ENCODE measurements at places on chromosomes 16 and 17.

- DNase-seq, result no peak
These were observed 70.6 kb downstream of the LMF1 start for GRCh38 chr16:900211-900610.

DNA sequence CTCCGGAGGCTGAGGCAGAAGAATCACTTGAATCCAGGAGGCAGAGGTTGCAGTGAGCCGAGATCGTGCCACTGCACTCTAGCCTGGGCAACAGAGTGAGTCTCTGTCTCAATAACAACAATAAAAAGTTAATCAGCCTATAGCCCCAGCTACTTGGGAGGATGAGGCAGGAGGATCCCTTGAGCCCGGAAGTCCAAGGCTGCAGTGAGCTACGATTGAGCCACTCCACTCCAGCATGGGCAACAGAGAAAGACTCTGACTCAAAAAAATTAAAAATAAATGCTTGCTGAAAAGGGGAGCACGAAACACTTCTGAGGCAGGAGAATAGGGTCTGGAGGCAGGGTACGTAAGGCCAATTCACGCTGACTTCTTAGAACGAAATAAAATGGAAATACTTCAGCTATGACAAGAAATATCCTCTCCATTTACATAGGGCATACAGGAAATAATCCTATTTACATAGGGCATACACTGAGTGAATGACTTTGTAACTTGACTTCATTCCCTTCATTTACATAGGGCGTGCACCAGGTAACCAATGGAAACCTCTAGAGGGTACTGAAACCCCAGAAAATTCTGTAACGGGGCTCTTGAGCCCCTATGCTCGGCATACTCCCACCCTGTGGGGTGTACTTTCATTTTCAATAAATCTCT is 3.2 kb upstream of the PRPSAP1 start:
- no peak for DNase-seq

DNA sequence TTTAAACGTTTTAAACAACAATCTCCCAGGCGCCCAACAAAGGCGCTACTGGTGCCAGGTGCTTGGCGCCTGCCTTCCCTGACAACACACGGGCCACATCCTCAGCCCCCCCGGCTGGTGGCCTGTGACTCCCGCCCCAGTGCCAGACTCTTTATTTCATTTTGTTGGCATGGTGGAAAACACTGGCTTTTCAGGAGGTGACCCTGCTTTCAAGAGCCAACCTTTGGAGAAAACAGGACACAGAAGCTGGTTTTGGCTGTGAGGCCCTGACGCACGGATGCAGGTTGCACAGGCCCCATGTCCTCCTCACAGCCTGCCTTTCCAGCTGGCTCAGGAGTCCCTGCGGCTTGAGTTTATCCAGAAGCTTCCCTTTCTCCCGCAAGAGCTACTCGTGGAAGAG is 100.0 kb downstream of the METRNL start:
- no peak for DNase-seq

DNA sequence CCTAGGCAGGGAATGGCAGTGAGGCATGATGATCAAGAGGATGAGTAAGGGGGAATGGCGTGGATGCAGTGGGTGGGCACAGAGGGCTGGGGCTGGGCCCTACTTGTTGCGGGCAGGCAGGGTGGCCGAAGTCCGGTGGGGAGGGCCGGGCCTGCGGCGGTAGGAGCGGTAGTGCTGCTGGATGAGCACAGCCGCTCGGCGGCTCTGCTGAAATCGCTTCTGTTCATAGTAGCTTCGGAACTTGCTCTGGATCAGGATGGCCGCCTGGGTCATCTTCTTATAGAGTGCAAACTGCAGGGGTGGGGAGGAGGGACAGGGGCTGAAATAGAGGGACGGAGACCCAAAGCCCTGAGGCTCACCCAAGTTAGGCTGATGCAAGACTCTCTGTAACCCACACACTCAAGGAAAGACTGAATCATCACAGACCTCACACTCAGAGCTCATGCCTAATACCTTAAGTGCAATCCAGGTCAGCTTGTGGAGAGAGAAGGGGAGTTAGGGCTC is 1.5 kb upstream of the SPAG7 start:
- DNase-seq, result no peak

GRCh38 chr16:4407543-4408322 is 8.7 kb downstream of the CORO7 start:
- no peak for DNase-seq

DNA sequence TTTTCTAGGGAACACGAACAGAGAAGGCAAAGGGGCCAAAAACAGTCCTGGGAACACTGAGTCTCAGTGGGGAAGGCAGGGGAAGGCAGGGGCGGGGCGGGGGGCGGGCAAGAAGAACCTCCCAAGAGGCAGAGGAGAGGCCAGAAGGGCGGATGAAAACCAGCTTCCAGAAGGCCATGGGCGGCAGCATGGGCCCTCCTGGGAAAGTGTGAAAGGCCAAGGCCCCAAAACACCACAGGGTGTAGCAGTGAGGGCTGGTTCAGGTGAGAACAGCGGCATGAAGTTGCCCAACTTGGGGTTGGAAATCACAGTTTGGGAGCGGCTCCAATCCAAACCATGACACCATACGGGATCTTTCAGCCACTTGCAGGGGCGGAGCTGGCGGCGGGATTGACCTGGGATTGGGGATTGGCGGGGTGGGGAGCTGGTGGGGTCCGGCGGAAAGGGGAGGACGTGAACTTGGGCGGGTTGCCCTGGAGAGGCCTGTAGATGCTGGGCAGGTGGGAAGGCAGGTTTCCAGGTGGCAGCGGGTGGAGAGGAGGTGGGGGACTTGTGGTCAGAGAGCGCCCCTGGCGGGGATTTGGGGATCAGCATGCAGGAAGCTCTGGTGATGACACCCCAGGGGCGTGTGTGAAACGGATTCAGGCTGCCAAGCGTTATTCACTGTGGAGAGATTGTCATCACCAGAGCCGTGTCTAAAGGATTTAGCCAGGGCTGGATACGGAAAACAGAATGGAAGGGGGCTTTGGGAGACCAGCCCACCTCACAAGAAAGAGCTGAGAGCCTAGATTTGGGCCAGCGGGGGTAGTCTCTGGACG is 80.9 kb downstream of the ARHGAP23 start:
- DNase-seq, result no peak

DNA sequence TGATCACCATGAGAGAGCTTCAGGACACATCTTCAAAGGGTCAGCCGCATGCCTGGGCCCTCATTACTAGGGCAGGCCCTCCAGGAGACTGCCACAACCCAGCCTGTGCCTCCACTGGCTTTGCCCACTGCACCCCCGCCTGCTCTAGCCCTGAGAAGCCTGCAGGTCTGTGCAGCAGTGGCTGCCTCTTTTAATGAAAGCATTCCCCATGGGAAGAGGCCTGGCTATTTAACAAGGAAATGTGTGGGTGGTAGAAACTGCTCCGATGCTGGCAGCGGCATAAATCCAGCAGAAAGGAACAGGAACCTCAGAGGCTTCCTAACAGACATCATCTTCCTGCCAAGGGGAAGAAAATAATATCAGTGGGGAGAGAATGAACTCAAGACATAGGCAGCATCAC is 375 bp upstream of the KRT32 start:
- DNase-seq, result no peak

DNA sequence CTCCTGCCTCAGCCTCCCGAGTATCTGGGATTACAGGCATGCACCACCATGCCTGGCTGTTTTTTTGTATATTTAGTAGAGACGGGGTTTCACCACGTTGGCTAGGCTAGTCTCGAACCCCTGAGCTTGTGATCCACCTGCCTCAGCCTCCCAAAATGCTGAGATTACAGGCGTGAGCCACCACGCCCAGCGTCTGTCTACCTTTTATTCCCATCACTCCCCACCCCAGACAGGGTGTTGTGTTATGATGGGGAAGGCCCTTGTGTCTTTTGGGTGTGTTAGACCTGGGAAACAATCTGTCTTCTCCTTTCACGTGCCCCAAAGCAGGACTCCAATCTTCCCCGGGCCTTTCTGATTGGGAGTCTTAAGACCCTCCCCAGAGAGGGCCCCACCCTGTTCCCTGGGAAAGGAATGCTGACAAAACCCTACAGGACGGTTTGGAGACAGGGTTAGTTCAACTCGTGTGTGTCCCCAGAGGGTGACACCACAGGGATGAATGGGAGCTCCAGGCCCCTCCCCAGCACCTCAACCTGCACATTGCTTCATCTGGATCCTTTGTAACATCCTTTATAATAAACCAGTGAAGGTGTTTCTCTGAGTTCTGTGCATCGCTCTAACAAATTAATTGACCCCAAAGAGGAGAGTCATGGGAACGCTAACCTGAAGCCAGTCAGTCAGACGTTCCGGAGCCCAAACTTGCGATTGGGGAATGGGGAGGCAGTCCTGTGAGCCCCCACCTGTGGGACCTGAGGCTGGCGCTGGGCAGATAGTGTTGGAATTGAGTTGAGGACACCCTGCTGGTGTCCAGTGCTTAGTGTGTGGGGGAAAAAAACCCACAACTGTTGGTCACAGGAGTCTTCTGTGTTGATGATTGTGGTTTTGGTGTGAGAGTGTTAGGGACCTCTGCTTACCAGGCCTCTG is 3.2 kb upstream of the ELOB start:
- DNase-seq, result no peak

GRCh38 chr16:52407778-52408177 is 139.2 kb downstream of the TOX3 start:
- DNase-seq, result peak; percentile 7

GRCh38 chr16:13480801-13481200 is 439.2 kb upstream of the ERCC4 start:
- no peak for DNase-seq

- DNase-seq, result no peak
These were observed 408.7 kb upstream of the PSMD7 start for GRCh38 chr16:73887911-73888310.

DNA sequence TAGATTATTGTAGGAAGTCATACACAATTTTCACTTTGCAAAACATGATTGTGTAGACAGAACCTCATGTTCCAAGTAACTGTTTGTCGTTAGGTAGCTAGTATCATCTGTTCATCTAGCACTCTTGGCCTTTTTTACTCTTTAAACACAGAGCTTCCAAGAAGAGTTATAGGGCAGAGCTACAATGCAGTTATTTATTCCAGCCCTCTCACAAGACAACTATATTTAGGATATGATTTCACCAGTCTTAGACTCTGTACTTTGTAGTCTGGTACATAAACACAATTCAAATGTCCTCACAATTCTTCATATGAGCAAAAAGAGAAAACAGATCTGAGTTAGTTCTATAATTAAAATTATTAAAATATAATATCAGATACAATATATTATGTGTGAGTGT is 37.9 kb downstream of the KCNJ2 start:
- no peak for DNase-seq

GRCh38 chr17:31226950-31227349 is 70.1 kb downstream of the OMG start:
- DNase-seq, result no peak

GRCh38 chr17:48471817-48472410 is 41.9 kb upstream of the SKAP1 start:
- DNase-seq, result peak; percentile 86

- no peak for DNase-seq
These were observed 32.8 kb upstream of the ABCC12 start for GRCh38 chr16:48188449-48189102.

DNA sequence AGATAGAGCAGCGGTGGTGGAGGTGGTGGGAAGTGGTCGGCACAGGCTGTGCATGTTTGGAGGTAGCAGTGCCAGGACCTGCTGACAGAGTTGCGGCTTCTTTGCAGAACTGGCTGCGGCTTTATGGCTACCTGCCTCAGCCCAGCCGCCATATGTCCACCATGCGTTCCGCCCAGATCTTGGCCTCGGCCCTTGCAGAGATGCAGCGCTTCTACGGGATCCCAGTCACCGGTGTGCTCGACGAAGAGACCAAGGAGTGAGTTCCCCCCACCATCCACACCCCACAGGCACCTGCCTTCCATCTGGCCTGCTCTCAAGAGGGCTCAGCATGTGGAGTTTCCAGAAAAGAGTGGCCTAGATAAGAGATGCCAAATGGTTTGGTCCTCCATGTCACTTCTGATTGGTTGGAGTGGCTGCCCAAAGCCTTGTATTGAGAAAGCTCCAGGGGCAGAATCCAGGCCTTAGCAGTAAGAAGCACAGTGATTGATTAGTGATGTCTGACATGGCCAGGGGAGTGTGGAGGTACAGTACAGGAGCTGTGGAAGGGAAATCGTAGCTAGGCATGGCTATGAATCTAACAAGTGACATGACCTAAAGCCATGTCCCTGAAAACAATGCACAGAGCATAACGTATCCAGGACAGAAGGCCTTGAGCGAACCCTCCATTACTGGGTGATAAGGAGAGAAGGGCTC is 12.0 kb downstream of the MMP15 start:
- DNase-seq, result no peak

GRCh38 chr16:28155293-28155692 is 56.5 kb downstream of the XPO6 start:
- DNase-seq, result peak; percentile 6

- DNase-seq, result no peak
These were observed 111.7 kb downstream of the TANGO6 start for GRCh38 chr16:68954911-68955635.

GRCh38 chr17:76995387-76996105 is 127.3 kb downstream of the MGAT5B start:
- DNase-seq, result no peak

DNA sequence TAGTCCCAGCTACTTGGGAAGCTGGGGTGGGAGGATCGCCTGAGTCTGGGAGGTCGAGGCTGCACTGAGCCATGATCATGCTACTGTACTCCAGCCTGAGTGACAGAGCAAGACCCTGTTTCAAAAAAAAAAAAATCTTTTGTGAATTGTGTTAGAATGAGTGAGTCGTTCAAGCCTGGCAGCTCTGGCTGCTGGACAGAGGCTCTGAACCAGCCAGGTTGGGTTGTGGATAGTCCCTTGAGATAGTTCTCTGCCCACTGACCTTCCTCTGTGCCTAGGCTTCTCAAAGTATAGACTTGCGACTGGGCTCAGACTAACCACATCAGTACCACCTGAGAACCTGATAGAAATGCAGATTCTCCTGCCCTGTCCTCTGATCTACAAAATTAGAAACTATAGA is 2.2 kb upstream of the KSR1 start:
- DNase-seq, result no peak

DNA sequence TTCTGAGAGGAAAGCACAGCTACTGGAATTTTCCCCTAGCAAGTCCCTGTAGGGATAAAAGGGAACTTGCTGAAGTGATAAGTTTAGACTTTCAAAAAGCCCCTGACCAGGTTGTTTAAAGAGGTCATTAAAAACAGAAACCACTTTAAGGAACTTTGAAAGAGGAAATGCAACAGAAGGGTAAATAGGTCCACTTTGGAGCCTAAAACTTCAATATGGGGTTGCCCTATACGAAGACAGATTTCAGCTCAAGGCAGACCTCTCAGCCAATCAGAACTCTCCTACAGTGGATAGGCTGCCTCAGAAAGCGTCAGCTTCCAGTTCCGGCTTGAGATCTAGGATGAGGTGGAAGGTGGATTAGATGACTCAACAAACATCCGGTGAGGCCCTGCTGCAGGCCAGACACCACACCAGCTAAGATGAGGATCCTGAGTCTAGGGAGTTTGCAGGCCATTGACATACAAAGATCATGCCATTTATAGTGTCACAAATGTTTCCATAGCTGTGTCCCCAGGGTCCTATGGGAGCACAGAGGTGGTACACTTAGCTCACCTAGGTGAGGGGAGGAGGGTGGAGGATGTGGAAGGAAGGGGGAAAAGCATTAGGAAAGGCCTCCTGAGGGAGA is 7.9 kb upstream of the MFSD6L start:
- no peak for DNase-seq

Measured in NCI-H187 treated with DMSO at 0.1 percent for 48 hours (cell line).